ENCODE measurements at places on chromosomes 2 and 18. TPM values are rescaled to one million over a fixed set of nuclear protein-coding genes. Genes with fewer than 3 reads are reported as not detected.

DNA sequence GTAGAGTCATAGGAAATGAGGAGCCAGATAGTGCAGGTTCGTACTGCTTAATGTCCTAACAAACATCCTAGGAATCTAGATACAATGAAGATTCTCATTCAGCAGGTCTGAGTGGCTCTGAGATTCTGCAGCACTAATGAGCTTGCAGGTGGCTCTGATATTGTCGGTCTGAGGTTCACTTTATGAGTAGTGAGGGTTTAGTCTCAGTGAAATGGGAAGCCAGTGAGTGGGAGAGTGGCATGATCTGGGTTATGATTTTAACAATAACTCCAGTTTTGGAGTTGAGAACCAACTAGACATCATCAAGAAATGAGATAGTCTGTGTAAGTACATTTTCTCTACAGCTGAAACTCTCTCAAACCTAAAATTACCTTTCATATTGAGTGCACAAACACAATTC lies 166.8 kb upstream of the SP5 start:
- no peak for DNase-seq

DNA sequence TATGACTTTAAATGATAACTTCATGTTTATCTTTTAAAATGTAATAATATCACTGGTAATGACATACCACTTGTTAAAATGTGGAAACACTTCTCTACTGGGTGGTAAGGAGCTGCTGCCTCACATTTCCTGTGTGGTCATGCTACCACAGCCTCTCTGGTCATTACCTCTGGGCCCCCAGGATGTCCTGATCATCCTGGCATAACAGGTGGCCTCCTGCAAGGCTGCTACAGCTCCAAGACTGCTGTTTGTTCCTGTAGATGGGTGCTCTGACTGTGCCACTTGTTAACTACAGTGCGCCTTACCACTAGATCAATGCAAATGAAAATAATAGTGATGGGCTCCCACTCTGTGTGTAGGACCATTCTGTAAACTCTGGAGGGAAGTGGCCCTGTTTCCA lies 500.2 kb upstream of the SPRED2 start:
- DNase-seq = no peak

Gene AQP12A
- total RNA-seq = not detected

Gene ATP5MC3
- 133 TPM for total RNA-seq

DNA sequence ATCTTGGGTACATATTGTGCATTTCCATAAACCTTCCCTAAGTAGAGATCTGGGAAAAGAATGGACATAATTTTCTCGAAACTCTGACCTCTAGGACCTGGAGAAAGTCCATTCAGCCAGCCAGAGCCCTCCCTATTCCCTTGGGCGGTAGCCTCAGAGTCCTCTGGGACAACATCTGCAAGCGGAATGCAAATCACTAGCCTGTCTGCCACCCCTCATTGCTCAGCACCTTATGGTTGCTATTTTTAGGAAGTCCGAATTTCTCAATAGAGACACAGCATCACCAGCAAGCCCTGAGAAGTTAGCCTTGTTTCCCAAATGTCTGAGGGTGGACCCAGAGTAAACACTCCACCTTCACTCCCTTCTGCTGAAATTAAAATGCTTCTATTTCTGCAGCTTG lies 17.6 kb upstream of the CD28 start:
- DNase-seq = no peak

Gene CRYGD
- not detected for total RNA-seq

DNA sequence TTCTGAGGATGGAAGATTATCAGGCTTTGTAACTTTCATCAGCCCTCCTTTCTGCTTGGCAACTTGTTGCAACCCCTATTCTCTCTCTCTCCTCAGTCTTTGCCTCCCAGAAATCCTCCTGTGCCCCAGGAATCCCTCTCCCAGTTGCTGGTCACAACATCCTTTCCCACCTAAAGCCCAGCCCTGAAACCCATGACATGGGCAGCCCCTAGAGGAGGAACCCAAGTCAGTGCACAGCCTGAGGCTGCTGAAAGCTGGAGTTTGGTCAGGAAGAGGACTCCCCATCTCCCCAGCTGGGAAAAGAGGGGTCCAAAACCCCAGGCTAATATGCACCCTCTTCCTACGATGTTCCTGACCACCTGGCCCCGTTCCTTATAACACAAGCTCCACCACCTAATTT lies 29.5 kb downstream of the PKDCC start:
- DNase-seq = no peak

Gene MYO5B
- total RNA-seq = 0.63 TPM

Gene CFC1
- not detected for total RNA-seq

DNA sequence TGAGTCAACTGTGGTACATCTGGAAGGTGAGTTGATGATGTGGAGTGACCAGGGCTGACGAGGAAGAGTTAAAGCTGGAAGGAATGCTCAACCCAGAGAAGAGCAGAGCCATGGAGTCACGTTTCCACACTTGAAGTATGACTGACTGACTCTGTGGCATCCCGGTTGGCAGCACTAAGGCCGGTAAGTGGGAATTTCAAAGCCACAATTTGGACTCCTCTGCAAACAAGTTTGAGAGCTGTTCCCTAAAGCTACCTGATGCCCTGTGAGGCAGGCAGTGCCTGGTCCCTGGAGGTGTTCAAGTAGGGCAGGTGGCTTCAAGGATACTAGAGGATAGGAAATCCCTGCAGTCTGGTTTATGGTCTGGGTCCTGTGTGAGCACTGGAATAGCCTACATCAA lies 69.3 kb upstream of the ITGB6 start:
- no peak for DNase-seq

Gene MALL
- 17.1 TPM for total RNA-seq

DNA sequence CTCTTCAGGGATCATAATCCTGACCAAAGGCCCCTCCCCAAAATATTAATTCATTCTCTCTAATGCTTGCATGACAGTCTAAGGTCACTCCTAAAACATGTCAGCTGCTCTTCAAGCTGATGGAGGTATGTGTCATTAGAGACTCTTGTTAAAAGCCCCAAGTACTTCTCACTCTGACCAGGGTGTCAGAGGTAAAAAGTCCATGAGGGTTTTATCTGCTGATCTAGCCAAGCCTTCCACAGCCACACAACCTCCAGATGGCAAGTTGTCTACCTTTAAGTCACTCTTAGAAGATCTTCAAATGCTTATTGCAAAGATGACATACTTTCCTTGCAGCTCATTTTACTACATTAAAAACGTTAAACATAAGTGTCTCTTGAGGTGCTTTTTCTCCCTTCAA lies 83.6 kb upstream of the ETAA1 start:
- DNase-seq = no peak

- no peak for DNase-seq
These were observed 479.5 kb downstream of the TNS1 start for GRCh38 chr2:217523286-217523685.

Gene MYOM1
- total RNA-seq = 2.6 TPM

Gene ZNF396
- total RNA-seq = 1.5 TPM

DNA sequence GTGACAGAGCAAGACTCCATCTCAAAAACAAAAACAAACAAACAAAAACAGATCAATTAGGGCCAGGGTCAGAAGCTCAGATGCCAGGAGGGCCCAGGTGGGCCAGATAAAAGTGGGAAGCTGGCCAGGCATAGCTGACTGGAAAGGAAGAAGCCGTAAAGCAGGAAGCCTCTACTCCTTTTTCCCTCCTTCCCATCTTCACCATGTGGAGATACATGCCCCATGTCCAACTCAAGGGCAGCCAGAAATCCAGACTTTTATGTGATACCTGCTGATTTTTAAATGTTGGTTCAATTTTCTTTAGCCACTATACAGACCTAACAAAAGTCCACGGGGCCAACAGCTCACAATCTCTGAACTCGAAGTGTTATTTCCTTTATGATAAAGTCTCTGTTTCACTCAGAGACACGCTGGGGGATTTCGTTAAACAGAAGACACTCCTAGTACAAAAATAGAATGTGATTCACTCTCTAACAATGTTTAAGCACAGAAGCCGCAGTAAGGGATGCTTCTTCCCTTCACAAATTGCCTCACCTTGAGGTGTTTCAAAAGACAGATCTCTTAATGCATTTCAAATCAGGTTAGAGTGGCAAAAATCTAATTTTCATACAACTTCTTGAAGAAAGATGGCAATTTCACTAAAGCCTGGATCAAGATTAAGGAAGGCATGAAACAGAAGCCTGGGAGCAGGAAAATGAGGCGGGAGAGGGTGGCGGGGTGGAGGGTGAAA lies 14.0 kb downstream of the TMEM247 start:
- DNase-seq = no peak

- DNase-seq = no peak
These were observed 33.6 kb upstream of the DOK6 start for GRCh38 chr18:69367104-69367503.

DNA sequence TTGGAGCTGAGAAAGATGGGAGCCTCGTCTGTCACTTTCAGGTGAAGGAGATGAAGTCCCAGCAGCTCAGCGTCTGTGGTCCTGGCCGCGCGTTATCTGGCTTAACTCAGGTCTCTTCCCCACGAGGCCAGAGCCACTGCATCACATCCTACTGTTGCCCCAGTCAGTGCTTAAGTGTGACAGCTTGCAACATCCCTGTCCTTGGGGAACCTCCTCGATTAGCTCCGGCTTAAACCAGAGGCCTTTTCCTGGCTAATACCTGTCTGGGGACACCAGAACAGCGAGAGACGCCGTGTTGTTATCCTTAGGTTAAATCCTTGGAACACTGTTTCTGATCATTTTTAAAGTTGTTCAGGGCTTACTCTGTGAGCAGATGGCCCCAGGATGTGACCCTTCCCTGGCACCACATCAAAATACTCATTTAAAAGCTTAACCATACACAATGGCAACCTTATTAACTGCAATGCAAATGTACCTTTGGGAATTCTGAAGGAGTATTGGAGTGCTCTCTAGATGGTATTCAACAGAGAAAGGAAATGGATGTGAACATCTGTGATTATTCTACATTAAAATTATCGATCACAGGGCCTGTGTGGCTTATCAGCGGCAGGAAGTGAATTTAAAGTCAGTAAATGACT lies 61.2 kb upstream of the SPP2 start:
- no peak for DNase-seq

DNA sequence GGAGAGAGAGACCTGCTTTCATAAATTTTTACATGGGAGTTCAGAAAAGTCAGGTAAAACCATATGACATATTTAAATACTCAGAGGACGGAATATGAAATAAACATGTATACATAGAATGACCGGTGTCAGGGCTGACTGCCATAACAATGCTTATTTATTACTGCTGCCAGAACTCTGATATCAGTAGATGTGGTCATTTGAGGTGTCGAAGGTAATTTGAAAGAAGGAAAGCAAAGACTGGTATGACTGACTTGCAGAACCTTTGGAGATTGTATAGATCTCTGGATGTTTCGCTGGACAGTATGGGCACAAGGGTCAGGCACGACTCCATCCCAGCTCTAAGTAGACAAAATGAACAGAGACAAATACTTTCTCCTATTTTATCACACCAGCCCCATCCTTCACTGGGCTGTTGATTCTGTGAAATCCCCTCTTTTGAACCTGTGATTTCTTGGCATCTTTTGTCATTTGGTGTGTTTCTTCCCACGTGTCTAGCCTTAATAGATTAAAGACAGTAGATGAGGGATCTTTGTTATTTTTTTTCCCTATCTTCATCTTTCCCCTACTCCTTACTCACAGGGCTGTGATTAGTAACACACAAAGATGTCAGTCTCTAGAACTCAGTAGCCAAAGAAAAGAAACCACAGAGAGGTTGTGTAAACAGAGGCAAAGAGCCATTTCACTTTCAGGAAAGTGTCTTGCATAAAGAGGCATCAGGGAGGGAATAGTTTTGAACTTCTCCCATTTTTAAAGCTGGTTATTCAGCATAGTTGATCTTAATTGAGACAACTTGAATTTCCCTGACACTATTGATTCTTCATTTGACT lies 61.6 kb downstream of the ICOS start:
- DNase-seq = no peak

DNA sequence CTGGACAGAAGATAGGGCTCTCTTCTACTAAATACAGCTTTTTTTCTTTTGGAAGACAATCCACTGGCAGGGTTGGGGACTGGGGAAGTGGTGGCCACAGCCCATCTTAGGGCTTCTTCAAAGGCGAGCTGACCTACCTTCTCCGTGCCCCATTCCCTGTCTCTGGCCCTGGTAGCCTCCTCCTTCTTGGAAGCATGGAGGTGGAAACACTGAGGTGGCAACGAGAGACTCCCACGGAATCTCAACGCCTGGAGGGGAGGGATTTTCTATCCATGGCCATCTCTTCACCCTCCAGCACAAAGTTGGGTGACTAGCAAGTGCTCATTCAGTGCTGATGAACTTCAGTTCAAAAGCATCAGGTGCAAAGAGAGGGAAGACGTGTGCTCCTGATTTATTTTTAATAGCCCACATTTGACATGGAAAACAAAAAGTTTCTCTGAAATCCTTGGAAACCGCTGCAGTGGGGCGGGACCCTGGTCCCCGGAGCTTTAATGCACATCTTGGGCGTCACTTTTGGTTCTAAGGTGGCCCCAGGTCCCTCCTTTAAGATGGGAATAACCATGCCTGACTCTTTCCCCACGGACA lies 633 bp upstream of the ARMC9 start:
- no peak for DNase-seq

- no peak for DNase-seq
These were observed 106.9 kb downstream of the MREG start for GRCh38 chr2:215906458-215906857.

Gene SLC25A12
- 17.0 TPM for total RNA-seq

DNA sequence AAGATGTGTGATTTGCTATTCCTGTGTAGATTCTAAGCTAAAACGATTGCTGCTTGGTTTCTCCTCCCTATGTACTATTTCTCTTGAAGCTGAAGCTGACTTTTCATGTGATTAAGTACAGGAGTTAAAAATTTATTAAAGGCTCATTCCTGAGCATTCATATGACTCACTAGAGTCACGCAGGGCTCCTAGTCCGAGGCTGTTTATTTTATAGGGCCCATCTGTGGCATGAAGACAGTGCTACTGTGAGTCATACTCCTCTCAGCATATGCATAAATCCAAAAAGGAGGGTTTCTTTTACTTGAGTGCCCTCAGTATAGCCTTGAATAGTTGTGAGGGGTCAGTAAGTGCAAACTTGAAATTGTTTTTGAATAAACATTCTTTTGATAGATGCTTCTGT lies 378.8 kb downstream of the PTPRM start:
- no peak for DNase-seq

Gene ASB18
- total RNA-seq = not detected

- no peak for DNase-seq
These were observed 188.3 kb downstream of the ANKRD30B start for GRCh38 chr18:14936313-14936712.

DNA sequence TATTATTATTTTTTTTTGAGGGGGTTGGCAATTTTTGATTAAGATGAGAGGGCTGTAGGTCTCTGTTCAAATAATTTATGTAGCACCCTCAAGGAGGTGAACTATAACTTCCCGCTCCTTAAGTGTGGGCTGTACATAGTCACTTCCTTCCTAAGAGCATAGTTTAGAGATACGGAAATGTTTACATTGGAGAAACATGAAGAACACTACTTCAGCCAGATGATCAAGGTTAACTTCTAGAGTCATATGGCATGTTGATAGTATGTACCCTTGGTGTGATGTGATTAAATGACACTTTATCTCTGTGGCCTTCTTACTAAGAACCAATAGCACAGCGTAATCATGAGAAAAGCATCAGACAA lies 93.7 kb downstream of the MIB1 start:
- DNase-seq = no peak

GRCh38 chr2:183950673-183951072 lies 647.7 kb upstream of the ZNF804A start:
- DNase-seq = no peak

Measured in omental fat pad (tissue), 4 donors.